AG08395 (cell line): ENCODE measurements at places on chromosomes 3 and 15.
A peak's percentile ranks its signal among the peaks of the same experiment; 100 is the strongest.

- DNase-seq = peak; percentile 78
Observed at GRCh38 chr3:8441969-8442559, 59.6 kb upstream of the LMCD1 start.

GRCh38 chr3:46573701-46574100, 7.6 kb upstream of the LRRC2 start:
- DNase-seq = no peak

DNA sequence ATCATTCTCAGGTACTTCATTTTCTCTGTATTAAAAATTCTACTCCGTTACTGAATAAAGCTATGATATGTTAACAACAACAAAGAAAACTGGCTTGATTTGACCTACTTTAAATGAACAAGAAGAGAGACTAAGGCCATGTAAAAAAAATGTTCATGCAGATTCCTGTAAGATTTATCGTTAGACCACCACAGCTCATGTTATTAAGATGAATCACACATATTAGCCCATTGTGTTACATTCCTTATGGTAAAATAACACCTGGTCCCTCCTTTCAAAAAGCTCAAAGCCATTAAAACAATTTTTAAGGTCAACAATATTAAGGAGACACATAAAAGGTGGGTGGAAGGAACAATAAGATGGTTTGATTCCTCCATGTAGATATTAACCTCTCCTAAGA, 6.3 kb downstream of the THOC7 start:
- DNase-seq = no peak

- no peak for DNase-seq
Observed at GRCh38 chr3:134216191-134216764, 34.4 kb downstream of the RYK start.

GRCh38 chr3:197586181-197586580, 30.4 kb upstream of the BDH1 start:
- no peak for DNase-seq

- no peak for DNase-seq
Observed at GRCh38 chr15:101445562-101446517, 43.7 kb downstream of the PCSK6 start.

DNA sequence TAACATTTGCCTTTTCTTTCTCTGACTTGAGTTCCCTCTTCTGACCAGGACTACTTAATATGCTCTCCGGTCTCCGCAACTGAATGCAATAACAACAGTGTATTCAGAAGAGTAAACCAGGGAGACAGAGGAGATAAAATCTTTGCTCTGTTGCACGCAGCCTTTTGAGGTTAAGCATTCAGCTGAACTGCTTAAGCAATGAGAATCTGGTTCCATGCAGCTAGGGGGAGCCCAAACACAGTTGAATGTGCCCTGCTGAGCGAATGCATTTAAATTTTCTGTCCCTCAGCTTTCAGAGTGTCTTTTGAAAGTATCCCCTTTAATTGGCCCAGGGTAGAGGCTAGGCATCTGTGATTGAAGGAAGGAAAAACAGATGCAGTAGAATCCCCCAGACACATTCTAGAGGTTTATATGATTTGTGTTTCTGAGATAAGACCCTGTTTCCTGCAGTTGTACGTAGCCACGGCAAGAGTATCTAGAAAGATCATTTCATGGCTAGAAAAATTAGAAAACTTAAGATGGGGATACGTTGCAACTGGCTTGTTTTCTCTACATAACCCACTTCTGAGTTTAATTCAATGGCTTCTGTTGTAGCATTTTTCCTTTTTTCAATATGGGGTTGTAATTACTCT, 309.6 kb downstream of the TUSC7 start:
- DNase-seq = peak; percentile 55

DNA sequence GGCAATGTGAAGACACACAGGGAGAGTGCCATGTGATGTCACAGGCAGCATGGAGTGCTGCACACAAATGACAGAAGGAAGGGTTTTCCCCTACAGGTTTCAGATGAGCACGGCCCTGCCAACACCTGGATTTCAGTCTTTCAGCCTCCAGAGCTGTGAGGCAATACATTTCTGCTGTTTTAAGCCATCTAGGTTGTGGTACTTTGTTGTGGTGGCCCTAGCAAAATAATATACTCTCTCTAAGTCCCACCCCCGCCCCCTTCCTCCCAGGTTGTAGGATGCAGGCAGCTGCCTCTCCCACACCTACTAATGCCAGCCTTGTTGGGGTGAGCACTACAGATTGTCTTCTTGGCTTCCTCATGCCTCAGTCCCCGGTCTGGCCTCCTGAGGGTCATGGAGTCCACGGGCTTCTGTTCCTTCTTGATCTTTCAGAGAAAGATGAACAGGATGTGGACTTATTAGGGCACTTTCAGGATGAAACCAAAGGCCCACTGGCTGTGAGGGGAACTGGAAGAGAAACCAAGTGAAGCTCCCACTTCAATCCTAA, 180.0 kb downstream of the CD47 start:
- DNase-seq = no peak

DNA sequence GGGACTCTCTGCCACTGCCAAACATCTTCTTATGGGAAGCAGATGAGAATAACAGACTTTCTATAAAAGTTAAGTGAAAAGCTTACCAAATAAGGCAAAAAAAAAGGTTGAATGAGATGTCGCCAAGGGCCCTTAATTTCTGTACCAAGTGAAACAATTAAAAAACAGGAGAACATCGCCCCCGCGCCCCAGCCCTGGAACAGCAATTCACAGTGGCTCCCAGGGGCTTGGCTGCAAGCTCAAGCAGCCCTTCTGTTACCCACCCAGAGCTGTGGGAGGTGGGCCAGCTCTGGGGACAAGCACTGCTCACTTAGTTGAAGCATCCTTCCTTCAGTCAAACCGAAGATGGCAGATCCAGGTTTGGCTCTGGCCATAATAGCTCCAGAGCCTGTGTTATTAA, 208.0 kb downstream of the ERC2 start:
- no peak for DNase-seq

GRCh38 chr3:30750967-30751366, 143.5 kb downstream of the GADL1 start:
- DNase-seq = no peak

- no peak for DNase-seq
Observed at GRCh38 chr3:26100176-26100575, 310.3 kb downstream of the OXSM start.

GRCh38 chr15:83449937-83450506, 2.9 kb downstream of the SH3GL3 start:
- peak; percentile 48 for DNase-seq

DNA sequence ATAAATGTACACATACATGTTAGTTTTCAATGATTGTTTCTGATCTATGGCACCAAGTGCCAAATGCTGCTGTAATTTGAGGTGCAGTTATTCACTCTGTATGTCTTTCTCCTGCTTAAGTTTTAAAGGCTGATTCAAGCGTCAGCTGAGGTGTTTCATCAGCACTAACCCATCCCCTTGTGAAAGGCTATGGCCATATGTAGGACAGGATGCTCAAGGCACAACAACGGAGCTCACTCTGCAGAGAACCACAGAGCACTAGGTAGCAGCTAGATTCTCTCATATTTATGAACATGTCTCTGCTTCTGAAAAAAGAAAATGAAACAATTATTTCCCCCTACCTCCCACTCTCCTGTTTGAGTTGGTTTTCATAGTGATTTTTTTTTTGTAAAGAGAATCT, 340.0 kb upstream of the TMCO5A start:
- DNase-seq = no peak

DNA sequence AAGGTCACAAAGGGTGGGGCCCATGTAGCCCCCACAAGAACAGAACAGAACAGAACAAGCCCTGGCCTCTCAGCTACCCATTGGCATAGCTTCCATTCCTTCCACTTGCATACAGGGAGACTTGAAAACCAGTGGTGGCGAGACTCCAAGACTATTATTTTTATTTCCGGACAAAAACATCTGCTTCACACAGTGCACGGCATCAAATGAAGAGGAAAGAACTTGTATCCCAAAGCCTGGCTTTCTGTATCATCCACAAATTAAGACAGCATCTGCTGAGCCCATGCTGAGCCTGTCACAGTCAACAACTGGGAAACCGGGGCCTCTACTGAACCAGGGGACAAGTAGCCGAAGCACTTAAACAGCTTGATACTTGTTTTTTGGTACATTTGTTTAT, 56.0 kb downstream of the CLEC3B start:
- peak; percentile 32 for DNase-seq

DNA sequence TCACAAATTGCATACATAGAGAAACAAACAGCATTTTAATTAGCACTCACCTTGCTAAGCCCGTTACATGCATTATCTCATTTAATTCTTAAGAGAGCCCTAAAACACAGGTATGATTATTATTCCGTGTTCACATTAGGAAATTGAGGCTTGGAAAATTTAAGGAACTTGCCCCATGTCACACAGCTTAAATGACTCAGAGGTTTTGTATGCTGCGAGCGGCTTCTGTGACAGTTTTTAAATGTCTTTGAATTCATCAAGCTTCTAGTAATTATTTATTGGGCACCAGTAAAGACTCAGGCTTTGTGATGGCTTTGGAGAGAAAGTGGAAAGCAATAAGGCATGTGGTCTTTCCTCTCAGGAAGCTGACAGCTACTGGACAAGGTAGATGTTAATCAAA, 166.7 kb upstream of the THBS1 start:
- DNase-seq = no peak

DNA sequence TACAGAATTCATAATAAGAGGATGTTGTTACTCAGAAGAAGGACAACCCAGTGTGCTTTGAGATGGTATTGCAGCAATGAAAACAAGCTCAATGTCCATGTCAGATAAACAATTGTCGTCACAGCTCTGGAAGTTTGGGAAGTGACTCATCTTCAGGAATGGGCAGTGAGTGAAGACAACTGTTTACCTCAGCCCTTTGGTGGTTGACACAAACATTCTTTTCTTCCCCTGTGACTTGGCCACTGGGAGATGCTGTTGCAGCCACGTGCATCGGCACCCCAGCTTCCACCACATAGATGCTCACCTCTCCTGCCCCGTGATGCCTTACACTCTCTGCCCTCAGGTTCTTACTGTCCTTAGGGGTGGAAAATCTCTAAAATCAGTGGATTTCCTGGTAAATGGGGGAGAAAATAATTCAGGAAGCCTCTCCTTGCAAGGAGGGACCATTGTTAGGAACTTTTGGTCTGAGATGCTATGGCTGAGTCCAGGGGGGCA, 114.1 kb upstream of the GALNT15 start:
- DNase-seq = peak; percentile 93

- DNase-seq = no peak
Observed at GRCh38 chr3:56135941-56136340, 332.3 kb downstream of the ERC2 start.

GRCh38 chr15:68310178-68310803, 32.7 kb downstream of the FEM1B start:
- no peak for DNase-seq

- no peak for DNase-seq
Observed at GRCh38 chr15:33722005-33722672, 246.2 kb upstream of the CHRM5 start.

DNA sequence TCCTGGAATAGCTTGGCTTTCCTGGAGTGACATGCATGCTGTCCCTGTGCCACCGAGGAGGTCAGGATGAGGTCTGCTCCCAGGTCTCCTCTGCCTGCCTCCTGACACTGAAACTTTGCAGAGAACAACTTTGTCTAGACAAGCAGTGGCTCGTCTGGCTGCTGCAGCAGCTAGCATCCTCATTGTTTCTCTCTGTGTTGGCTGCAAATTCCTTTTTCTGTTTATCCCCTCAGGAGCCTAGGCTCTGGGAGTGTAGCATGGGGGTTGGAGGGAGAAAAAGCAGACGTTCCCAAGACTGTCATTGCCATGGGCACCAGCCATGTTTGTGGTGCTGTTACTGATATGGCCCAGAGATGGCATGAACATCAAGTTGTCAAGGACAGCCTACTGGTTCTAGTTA, 208.7 kb upstream of the LRIG1 start:
- DNase-seq = no peak

DNA sequence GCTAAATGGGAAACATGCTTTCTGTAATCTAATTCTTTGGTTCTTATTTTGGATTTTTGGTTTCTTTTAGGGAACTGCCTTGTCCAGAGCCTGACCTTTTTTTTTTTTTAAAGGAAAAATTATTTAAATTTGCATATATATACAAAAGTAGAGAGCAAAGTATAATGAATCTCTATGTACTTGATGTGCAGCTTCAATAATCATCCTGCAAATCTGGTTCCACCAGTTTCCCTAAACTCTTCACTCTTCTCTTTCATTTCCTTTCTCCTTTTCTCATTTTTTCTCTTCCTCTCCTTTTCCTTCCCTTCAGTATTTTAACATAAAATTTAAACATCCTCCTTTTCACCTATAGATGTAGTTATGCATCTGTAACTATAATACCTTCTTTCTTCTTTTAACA, 82.5 kb downstream of the USP13 start:
- no peak for DNase-seq

GRCh38 chr3:128091586-128091985, 32.0 kb downstream of the RUVBL1 start:
- DNase-seq = no peak

DNA sequence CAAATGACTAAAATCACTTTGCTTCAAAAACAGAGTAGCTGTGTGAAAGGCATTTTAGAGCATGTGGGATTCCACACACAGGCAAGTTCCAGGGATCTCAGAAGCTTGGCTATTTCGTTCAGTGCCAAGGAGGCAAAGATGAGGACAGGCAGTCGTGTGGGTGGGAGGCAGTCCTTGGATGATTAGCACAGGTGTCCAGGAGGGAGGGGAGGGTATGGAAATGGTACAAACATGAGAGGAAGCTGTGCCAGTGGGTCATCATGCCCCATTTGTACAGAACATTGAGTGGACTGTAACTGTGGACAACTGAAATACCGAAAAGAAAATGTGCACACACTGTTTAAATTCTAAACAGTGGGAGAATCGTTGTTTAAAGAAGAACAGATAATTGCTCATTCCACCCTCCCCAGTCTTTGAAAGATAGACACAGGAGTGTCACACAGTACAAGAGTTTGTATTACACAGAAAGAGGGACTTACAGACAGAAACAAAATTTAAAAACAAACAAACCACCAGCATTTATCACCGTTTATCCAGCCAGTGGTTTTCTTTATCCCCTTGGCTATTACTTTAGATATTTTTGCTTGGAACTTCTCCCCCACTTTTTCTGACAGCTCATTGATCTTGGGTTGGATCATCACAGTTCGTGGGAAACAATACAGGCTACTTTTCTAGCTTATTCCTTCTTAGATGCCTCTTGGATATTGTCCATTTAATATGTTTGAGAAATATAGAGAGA, 122.9 kb downstream of the GREM1 start:
- DNase-seq = no peak
